ENCODE measurements at places on chromosomes 2 and 18.

DNA sequence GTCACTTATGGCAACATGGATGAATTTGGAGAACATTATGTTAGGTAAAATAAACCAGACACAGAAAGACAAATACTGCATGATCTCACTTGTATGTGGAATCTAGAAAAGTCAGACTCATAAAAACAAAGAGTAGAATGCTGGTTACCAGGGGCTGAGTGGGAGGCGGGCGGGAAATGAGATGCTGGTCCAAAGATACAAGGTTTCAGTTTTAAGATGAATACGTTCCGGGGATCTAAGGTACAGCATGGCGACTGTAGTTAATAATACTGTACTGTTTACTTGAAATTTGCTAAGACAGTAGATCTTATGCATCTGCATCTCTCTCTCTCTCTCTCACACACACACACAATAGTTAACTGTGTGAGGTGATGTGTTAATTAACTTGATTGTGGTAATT lies 14.2 kb downstream of the FAM110C start:
- DNase-seq = no peak

DNA sequence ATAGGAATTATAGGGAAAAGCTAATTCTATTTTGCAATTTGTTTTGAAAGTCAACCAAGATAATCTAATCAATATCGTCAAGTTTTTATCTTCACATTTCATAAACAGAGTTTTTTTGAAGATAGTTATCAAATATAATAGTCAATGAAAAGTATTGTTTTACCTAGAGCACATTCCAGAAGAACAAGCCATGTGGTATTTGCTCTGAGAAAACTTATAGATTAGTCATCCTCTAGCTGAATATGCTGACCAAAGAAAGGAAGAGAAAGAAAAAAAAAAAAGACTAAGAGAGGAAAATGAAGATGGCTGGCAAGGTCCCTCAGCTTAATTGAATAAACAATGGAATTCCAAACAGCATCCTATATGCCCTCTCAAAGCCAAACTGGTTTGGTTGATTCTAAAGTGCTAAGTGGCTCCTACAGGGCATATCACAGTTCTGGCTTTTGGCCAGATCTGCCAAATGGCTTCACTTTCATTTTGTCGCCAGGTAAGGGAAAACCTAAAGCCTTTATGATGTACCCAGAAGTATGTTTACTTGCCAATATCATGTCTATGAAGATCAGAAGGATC lies 132.6 kb downstream of the VWC2L start:
- DNase-seq = no peak

DNA sequence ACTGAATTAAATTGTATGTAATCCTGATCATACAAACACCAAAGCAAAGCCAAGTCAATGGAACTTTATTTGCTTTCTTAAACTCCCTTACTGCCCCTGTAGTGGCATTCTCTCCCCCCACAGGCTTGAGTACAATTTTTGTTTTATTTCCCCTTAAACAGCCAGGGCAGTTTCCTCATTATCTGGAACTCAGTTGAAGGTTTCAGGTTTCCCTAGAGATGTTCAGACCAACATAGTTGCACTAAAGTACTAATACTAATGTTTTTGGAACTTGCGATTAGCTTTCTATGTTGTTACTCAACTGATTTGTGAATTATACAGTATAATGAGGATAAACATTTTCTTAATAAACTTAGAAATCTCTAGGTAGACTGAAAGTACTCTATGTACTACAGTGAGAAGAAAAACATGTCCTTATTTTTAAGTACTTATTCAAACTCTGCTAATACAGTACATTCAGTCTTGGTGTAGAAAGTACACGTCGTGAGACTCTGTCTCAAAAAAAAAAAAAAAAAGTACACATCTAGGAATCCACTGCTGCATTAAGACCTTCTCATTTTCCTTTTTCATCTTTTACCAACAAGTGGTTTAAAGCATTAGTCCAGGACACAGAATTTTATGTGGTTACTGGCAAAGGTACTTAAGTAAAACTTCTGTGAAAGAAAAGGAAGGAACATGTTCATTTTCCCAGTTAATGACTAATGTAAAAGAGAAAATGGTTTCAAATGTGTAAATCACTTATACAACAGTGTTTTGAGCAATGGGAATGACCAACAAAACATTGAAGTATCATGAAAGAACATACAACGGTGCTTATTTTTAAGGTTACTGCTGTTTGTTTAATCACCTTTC lies 209.5 kb upstream of the SMAD7 start:
- DNase-seq = no peak

DNA sequence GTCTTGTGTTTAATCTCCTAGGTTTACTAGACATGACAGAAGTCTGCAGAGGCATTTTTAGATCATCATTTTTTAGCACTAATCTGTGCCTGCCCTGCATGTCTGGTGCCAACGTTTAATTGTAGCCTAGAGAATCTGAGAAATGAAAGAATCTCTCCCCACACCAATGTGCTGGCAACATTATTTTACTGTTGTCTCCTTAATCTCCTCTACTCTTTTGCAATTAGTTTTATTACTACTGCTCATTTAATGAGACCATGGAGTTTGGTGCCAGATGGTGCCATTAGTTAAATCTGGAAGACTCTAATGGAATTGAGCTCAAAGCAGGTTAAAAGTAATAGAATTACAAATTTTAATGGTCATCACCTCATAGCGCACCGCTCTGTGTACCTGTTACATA lies 4.0 kb upstream of the SPP2 start:
- DNase-seq = no peak

GRCh38 chr2:165846056-165846455 lies 52.0 kb upstream of the GALNT3 start:
- DNase-seq = no peak

GRCh38 chr18:2223849-2224248 lies 347.5 kb downstream of the METTL4 start:
- DNase-seq = no peak

DNA sequence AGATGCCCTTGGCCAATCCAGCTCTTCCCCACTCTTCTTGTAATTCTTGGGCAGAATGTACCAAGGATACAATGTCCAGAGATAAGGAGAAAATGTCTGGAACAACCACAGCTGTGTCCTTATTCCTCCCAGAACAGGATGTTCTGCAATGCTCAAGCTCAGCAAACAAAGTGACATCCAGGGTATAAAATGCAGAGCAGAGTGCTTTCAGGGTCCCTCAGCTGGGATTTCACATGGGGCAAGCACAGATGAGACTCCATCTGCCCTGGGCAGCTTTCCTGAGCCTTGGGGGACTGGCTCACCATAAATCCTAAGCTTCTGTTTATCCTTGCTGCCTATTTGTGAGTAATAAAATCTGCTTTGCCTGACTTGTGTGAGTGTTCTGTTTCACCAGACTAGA lies 127.4 kb downstream of the VAPA start:
- no peak for DNase-seq

- no peak for DNase-seq
Observed at GRCh38 chr18:50707855-50708469, 111.9 kb downstream of the MRO start.

DNA sequence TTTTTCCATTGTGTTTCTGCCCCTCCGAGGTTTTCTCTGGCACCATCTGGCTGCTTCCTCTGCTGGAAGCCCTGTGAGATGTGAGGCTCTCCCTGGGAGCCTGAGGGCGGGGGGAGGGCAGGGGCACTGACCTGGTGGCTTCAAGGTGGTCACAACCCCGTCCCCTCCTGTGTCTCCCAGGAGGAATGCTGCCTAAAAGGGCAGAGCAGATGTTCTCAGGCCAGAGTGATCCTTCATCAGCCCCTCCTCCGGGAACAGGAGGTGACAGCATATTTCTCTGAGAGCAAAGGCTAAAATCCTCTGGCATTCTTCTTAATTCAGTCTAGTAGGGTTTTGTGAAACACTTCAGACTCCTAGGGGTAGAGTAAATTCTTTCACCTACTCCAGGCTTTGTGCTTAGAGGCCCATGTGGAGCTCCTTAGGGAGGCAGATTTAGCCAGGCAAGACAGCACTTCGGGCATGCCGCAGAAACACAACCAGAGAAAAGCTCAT lies 18.3 kb upstream of the GREB1 start:
- no peak for DNase-seq

DNA sequence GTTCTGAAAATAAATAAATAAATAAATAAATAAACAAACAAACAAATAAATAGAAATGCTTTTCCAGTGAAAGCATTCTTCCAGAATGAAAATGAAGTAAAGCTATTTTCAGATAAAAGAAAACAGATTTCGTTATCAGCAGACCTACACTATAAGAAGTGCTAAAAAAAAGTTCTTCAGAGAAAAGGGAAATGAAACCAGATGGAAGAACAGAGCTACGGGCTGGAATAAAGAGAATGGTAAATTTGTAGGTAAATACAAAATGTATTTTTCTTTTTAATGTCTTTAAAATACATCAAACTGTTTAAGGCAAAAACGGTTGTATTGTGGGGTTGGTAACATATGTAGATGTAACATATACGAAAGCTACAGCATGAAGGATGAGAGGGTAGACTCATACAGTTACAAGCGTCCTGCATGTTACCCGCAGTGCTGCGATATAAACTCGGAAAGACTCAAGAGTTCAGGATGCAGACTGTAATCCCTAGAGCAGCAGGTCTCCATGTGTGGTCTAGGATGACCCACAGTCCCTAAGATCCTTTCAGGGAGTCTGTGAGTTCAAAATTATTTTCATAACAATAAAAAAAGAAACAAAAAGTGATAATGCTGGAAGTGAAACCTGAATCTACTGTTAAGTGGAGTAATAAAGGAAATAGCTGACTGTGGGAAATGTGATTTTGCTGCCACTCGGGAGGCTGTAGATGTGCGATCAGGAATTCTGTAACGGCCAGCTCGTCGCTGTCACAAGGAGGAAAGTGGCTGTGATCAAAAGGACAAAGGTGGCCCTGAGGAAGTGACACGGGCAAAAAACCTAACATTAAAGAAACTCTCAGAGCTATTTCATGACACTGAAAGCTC lies 5.3 kb upstream of the RAB12 start:
- DNase-seq = no peak

DNA sequence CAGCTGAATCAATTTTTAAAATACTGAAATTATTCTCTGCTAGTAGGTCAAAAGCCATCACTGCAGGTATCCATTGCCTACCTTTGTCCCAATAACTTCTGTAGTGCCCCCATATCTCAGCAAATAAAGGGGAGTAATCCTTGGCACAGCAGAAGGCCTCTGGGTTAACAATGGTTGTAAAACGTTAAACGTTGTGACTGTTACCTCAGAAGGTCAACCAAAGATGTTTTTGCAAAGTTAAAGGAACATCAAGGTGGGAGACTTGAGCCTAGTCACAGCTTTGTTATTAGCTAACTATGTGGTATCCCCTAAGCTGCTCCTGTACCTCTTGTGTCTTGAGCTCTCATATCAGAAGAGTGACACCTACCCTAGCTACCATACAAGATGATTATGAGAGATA lies 60.5 kb downstream of the COX7A2L start:
- DNase-seq = no peak

GRCh38 chr2:199751492-199752120 lies 99.4 kb downstream of the FTCDNL1 start:
- DNase-seq = no peak
